ENCODE measurements at places on chromosomes 2 and 18.
A peak's percentile ranks its signal among the peaks of the same experiment; 100 is the strongest.

GRCh38 chr2:15861172-15861822 is 79.1 kb upstream of the MYCN start:
- DNase-seq = no peak

DNA sequence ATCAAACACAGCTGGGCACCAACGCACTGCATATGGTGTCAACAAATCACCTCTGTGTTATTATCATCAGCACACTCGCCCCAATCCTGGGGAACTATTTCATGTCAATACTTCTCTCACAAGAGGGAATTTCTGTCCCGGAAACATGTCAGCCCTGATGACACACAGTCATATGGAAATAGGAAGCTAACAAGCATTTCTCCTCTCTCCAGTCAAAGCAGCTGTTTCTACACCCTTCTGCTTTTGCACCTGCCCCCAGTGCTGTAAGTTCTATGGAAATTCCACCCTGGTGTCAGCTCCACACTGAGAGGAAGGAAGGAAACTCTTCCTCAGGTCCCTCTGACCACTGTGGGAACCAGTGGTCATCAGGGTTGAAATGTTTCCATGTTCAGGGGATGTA is 447.6 kb upstream of the ID2 start:
- DNase-seq = peak; percentile 99

- DNase-seq = peak; percentile 68
These were observed 133.9 kb downstream of the ARHGAP15 start for GRCh38 chr2:143263066-143263625.

DNA sequence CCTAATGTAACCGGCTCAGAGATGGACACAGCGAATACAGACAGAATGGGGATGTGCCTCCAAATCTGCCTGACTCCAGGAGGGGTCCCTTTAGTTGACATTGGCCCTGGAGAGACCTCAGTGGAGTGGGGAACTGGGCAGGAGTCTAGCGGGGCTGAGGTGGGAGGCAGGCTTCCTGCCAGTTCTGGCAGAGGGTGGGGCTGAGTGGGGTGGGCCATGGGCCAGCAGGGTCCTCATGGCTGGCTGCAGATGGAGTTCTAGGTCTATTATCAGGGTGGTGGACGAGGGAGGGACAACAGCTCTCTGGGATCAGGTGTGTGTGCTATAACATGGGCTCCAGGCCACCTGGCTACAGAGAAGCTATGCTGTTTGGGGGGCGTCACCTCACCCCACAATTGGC is 21.1 kb downstream of the PROC start:
- DNase-seq = no peak

GRCh38 chr2:20224164-20224715 is 690 bp downstream of the SDC1 start:
- no peak for DNase-seq

DNA sequence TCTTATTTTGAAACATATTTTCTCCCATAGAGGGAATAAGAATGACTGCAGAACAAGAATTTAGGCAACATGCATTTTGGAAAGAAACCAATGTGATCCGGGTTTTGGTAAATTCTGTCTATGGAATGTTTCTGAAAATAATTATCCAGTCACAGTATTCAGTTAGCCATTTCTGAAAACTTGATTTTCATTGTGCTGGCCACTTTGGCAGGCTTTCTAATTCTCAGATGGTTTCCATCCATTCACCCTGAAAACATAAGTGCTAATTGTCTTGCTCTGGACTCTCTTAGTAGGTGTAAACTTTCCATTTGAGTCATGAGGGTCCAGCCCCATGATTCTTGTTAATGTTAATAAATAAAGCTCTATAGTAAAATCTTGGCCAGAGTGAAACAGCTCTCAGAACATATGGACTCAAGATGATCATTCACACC is 176.5 kb downstream of the RBM43 start:
- DNase-seq = no peak

DNA sequence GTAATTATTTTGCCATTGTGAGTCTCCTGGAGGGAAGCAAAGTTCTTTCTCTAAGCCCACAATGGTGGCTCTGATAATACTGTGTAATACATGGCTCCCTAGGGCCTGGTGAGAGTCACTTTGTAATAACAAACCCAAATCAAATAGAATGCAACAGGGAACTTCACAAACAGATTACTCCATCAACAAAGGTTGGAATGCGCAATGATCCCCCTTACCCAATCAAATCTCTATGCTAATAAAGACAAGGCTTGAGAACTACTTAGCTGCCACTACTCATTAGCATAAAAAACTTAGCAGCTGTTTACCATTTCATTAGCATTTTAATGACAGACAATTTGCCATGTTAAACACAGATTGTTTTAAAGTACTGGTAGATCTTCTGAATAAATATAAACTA is 285.6 kb upstream of the SESTD1 start:
- no peak for DNase-seq

DNA sequence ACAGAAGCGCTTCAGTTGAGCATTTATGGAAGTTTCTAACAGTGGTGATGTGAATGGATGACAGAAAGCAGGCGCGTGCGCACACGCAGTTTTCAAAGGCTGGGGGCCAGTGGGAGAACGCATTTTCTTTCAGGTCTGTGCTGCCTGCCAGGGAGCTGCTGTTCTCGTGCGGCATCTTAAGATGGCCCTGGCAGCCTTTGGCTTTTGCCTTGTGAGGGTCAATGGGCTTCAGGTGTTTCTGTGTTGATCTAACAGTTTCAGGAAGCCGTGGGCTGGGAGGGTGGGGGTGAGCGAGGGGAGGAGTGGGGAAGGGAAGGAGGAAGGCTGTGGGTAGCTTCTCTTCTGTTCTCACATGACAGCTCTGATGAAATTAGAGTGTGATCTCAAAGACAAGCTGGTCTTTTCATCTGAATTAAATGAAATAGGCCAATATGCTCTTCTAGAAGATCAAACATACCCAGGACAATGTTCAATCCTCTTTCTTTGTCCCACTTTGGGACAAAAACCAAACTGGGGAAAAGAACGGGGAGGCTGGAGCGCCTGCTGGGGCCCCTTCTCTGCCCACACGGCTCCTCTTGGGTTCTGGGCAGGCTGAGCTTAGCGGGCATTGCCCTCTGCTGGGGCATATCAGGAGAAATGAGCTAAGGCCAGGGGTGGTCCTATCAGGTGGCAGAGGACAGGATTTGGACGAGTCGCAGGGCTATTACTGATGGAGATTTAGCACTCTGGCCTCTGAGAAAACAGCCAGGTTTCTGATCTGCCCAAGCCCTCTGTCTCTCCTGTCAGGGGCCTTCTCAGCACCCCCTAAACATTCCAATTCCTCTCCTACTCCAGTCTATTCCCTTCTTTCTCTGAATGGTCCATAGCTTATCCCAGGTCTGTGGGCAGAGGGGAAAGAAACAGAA is 126.2 kb upstream of the LGALSL start:
- DNase-seq = peak; percentile 57

GRCh38 chr2:152542995-152543481 is 174.2 kb downstream of the PRPF40A start:
- DNase-seq = no peak

GRCh38 chr18:42032447-42032846 is 77.4 kb downstream of the PIK3C3 start:
- no peak for DNase-seq

GRCh38 chr2:158616480-158617000 is 159.8 kb downstream of the PKP4 start:
- DNase-seq = no peak

- DNase-seq = no peak
These were observed 19.8 kb downstream of the ADD2 start for GRCh38 chr2:70748002-70748784.

- no peak for DNase-seq
These were observed 99.1 kb downstream of the MREG start for GRCh38 chr2:215914054-215914776.

- DNase-seq = no peak
These were observed 15.2 kb downstream of the SRBD1 start for GRCh38 chr2:45595721-45596435.

DNA sequence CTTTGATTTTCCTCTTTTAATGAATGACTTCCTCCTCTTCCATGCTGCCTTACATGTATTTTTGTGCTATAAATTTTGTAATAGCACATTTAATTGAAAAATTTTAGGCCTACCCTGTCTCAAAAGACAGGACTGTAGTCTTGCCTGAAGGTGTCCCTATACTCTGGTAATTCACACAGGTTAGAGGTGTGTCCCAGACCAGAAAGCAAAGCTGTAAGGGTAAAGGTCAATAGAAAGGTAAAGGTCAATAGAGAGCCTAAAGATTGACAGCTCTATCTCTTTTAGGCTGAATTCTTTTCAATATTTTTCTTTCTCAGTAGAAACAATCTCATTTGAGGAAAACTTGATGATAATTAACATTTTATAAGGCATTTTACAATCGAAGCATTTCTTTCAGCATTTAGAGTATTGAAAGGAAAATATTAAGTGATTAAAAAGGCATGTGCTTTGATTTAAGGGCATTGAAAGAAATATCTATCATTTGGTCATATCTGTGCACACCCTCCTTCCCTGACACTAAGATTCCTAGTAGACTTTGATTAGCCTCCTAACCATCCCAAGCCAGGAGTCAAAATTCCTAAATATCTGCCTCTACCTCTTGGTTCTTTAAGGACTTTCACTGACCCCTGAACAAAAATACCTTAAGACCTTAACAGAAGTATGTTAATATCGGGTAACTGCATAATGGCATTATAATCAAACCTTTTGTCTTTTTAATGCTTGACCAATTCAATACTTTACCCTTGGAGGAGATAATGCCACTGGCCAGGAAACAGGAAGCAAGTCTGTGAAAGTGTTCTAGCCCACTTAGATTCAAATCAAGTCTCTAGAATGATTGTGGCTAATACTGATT is 161.8 kb upstream of the DTNA start:
- no peak for DNase-seq

All from inflammatory macrophage treated with lipopolysaccharide for 1 hour (primary cell).